ENCODE measurements at places on chromosomes 5 and 9.

- H3K27ac ChIP-seq = no peak overlapping the region
- no peaks in the 10 kb centered on the region for H3K27me3 ChIP-seq
- H3K36me3 ChIP-seq = no peaks in the 10 kb centered on the region
- no peak for DNase-seq
- peaks cover 10% of the 10 kb centered on the region for H3K4me1 ChIP-seq
Measured at GRCh38 chr5:127582773-127583370, 65.4 kb downstream of the PRRC1 start.

GRCh38 chr9:114555696-114556095, 31.9 kb upstream of the ATP6V1G1 start:
- DNase-seq = no peak
- no peak overlapping the region for H3K27ac ChIP-seq
- H3K36me3 ChIP-seq = no peaks in the 10 kb centered on the region
- peaks cover 3% of the 10 kb centered on the region for H3K4me1 ChIP-seq
- no peaks in the 10 kb centered on the region for H3K27me3 ChIP-seq

- no peak for DNase-seq
- H3K27ac ChIP-seq = no peak overlapping the region
- H3K27me3 ChIP-seq = no peaks in the 10 kb centered on the region
Measured at GRCh38 chr5:123116058-123116457, 27.0 kb downstream of the PRDM6 start.

DNA sequence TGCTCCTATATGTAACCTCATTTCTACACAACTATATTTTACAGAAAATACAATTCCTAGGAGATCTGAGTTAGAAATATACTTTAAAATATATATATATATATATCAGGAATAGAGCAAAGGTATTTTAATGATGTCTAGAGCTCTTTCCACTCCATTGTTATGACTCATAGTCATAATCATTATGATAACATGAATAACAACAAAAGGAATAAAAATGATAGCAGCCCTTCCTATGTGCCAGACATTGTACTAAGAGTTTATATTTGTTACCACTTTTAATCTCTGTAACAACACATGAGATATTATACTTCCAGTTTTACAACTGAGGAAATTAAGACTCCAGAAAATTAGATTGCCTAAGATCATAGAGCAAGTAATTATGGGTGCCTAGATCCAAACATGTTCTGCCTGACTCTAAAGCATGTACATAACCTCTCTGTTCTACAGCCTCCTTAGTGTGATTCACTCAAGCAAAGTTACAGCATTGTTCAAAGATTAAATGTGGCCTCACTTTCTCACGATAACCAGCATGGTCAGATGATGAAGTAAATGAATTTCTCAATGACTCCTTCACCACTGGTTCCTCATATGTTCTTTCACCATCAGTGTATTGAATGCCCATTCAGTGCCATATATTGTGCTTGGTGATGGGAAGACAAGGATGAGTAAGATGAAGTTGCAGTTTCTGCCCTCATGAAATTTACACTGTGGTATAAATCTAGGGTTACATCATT, 452.1 kb downstream of the EFNA5 start:
- no peaks in the 10 kb centered on the region for H3K27me3 ChIP-seq
- H3K27ac ChIP-seq = no peak overlapping the region
- H3K4me1 ChIP-seq = no peaks in the 10 kb centered on the region

DNA sequence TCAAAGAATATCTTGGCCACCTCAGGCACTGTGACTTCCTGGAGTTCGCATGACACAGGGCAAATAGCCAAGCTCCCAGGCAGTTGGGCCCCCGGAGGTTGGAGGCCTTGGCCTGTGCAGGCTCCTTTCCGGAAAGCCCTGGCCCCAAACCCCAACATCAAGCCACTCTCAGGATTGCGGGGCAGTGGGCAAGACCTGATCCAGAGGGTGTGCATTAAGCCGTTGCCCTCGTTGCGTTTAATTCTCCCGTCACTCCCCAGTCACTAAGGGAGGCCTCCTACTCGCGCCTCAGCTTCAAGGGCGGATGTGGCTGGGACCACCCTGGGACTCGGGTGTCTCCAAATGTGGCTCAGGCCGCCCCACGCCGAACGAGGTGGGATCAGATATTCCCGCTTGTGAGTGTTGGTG, 60.1 kb downstream of the TMEM174 start:
- no peaks in the 10 kb centered on the region for H3K27me3 ChIP-seq
- no peaks in the 10 kb centered on the region for H3K36me3 ChIP-seq
- H3K4me3 ChIP-seq = no peak overlapping the region
- H3K4me1 ChIP-seq = no peaks in the 10 kb centered on the region
- H3K27ac ChIP-seq = no peak overlapping the region
